ENCODE measurements at places on chromosomes 2 and 18.

- no peak for DNase-seq
These were observed 87.3 kb upstream of the RMDN2 start for GRCh38 chr2:37837628-37838328.

GRCh38 chr18:59561612-59562011 lies 135.6 kb downstream of the CCBE1 start:
- no peak for DNase-seq

DNA sequence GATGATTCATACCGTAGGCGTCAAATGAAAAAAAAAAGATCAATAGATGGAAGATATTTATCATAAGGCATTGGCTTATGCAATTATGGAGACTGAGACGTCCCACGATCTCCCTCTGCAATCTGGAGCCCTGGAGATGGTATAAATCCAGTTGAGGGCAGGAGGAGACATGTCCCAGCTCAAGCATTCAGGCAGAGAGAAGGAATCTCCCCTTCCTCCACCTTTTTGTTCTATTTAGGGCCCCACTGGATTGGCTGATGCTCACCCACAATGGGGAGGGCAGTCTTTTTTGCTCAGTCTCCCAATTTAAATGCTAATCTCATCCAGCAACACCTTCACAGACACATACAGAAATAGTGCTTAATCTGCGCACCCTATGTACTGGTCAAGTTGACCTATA lies 18.0 kb upstream of the OLA1 start:
- DNase-seq: no peak

DNA sequence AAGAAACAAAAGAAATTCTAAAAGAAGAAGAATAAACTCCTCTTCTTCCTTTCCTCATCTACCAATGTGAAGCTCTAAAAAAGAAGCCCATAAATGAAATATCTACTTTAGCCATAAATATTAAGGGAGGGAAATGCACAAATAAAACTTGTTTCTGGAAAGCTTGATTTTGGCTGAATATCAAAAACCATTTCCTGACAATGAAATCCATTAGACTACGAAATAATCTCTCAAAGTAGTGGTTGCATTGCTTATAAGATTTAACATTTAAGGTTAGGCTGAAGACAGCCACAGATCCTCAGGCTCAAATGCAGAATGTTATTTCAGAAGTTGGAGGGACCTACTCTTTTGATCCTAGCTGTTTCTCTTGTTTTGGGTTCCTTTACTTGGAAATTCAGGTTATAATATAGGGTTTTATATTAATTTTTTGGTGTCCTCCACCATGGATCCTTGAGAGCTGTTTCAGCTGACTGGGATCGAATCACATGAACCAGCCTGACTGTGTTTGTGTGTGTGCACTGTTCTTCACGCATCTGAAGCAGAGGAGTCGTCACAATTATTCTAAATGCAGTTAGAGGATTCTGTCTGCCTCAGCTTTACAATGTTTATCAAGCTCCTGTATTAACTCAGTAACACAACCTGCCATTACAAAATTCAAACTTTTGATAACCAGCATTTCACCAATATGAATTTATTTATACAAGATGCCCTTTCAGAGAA lies 474.8 kb downstream of the ARHGAP15 start:
- DNase-seq: no peak

- DNase-seq: no peak
These were observed 13.9 kb upstream of the KYNU start for GRCh38 chr2:142863485-142863961.

- DNase-seq: no peak
These were observed 43.2 kb downstream of the TMEM18 start for GRCh38 chr2:634041-634440.

DNA sequence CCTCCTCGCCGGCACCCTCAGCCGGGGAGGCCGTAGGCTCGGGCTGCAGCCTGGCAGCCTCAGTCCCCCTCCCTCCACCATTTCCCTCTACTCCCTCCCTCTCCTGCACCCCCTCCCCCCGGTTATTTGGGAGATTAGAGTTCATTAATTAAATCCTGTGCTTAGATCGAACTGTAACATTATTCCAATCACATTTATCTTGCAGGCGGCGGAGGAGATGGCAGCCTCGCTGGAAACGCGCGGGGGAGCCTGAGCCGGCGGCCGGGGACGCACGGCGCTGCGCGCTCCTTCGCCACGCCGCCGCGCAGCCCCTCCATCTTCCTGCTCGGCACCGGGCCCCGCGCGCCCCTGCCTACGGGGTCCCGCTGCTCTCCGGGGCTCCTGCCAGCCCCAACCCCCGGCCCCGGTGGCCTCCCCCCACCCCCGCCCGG lies at the start of gene ST8SIA3:
Gene ST8SIA3, plus strand, starts transcription at position 287 of the 431 bp plus-strand sequence. CDS start 290 bp downstream, outside the sequence.
- no peak for DNase-seq

GRCh38 chr18:23357996-23358594 lies 95.0 kb upstream of the RIOK3 start:
- no peak for DNase-seq
